GM03348 (cell line): ENCODE measurements at places on chromosomes 7 and 10.
A peak's percentile ranks its signal among the peaks of the same experiment; 100 is the strongest.

DNA sequence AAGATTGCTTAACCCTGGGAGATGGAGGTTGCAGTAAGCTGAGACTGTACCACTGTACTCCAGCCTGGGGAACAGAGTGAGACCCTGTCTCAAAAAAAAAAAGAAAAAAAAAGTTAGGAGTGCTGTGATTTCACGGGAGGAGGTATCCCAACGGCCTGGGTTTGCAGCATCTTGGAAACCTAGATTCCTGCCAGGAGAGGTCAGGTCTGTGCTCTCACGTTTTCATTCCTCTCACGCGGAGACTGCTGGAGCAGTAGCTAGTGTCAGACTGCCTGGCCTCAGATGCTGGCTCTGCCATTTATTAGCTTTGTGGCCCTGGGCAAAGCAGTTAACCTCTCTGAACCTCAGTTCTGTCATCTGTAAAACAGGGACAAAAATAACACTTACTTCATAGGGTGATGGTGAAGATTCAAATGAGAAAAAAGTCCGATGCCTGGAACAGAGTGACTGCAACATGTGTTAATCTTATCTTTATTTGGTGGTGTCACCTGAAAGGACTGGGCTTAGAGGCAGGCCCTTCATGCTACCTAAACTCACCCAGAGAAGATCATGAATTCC lies 94.9 kb downstream of the GAD2 start:
- DNase-seq, result no peak

GRCh38 chr7:1231214-1232102 lies 1.2 kb upstream of the UNCX start:
- DNase-seq, result no peak

GRCh38 chr10:128645486-128645885 lies 519.3 kb upstream of the MKI67 start:
- no peak for DNase-seq

- DNase-seq, result peak; percentile 52
These were observed 46.3 kb downstream of the KIAA1549 start for GRCh38 chr7:138934861-138935260.

GRCh38 chr7:1087952-1088920 lies at the start of gene GPER1:
Gene GPER1 (plus strand): TSS chr7:1088113. CDS start chr7:1091729, 3,616 bp downstream.
- peak; percentile 88 for DNase-seq

- DNase-seq, result peak; percentile 39
These were observed 54.3 kb upstream of the AKR1E2 start for GRCh38 chr10:4771554-4772201.

DNA sequence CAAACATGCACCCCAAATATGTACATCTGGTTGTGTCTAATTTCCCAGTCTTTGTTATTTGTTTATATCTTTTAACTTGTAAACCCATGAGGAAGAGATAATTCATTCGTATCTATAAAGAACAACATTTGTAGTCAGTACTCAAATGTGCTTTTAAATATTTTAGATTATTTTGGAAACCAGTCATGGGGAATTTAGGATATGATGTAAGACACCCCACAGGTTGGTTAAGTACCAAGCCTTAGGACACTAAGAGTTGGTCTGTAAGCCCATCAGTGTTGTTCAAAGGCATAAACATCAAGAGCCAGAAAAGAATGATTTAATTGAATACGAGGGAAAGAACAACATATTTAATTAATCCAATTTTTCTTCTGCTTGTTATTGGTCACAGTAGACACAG lies 421.1 kb upstream of the SEMA3C start:
- DNase-seq, result peak; percentile 38

DNA sequence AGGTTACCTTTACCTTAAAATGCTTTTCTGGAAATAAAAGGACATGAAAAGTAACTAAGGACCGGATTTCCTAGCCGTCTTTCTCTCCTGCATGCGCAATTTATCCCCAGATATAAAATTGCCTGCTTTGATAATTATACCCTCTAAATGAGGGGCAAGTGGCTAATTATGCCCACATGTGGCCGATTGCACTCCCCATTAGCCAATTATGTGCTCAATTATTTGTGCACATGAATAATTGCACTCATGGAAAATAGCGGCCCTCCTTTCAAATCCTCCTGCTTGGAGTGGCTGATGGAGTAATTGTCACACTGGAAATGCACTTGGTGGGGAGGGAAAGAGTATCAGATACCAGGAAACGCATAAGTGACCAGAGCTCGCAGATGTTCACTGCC lies 66.4 kb upstream of the ATRNL1 start:
- DNase-seq, result no peak

DNA sequence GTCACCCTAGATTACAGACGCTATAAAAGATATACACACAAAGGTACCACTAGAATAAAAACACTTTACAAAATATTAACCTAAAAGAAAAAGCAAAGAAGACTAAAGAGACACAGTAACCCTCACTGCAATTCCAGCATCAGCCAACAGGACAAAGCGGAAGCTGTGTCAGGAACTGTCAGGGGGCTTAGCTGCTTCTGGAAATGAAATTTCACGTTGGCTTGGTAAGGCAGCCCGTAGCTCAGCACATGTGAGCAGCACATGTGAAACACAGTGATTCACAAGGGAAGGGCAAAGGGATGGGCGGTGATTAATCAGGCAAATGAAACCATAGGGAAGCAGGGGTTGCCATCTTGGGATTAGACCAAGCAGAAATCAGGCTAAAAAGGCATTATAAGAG lies 195.4 kb downstream of the MGMT start:
- DNase-seq, result no peak

DNA sequence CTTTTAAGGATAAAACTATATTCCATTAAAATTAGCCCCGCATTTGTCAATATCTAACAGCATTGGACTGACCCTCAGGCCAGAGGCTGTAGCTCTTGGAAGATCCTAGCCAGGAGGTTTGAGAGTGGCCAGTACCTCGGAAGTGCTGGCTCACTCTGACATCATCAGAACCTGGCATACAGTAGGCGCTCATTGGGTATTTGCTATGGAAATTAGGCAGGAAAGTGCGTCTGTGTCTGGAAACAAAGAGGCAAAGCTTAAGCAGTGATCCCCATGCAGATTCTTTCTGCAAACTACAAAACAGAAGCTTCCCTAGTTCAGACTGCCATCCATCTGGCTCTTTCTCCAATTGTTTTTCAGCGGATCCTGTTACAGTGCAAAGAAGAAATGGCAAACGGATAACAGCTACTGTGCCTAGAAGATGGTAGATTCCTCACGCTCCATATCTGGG lies 1.7 kb upstream of the PRKCQ start:
- DNase-seq, result no peak

DNA sequence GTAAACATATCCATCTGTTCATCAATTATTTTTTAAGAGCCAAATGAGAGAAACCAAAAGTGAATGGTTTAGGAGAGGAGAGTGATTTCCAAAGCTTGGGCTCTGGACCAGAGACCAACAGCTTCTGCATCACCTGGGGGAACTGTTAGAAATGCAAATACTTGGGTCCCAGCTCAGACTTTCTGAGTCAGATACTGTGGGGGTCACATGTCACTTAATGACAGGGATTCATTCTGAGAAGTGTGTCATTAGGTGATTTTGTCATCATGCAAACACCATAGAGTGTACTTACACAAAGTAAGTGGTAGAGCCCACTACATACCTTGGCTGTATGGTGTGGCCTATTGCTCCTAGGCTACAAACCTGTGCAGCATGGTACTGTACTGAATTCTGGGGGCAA lies 128.5 kb upstream of the PRR15 start:
- no peak for DNase-seq

- no peak for DNase-seq
These were observed 585.5 kb downstream of the INHBA start for GRCh38 chr7:41117431-41117830.

- no peak for DNase-seq
These were observed 73.5 kb downstream of the ZRANB1 start for GRCh38 chr10:125015356-125015944.

DNA sequence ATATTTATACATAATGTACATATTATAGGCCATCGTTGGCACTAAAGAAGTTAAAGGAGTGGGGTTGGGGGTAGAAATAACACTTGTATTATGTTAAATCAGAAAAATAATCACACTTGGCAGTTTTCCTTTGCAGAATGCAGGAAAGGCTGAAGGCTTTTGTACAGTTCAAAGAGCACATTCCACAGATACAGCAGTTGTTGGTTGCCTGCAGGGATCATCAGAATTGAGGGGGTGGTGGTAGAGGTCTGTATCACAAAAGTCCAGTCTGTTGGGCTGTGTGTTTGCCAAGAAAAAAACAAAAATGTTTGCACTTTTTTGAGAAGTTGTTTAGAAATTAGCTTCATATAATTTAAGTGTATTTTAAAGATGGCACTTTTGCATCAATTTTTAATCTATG lies 231.8 kb upstream of the FOXP2 start:
- DNase-seq, result no peak

GRCh38 chr10:74137992-74138391 lies 12.6 kb downstream of the AP3M1 start:
- DNase-seq, result no peak

DNA sequence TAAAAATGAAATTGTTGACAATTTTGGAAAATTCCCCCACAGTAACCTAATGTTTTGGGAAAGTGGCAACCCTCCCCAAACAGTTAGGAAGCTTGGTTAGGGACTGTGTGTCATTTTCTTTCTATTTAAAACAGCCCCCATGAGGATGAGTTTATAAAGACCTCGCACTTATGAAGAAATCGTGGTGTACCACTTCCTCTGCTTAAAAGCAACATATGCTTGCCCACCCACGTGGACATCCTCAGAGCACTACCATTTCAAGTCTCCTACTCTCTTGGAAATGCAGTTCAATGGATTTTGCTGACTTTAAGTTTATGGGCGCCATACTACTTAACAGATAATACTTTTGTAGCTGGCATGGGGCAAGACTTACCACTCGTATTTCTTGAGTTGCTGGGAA lies 223.8 kb downstream of the DYNC1I1 start:
- DNase-seq, result no peak

DNA sequence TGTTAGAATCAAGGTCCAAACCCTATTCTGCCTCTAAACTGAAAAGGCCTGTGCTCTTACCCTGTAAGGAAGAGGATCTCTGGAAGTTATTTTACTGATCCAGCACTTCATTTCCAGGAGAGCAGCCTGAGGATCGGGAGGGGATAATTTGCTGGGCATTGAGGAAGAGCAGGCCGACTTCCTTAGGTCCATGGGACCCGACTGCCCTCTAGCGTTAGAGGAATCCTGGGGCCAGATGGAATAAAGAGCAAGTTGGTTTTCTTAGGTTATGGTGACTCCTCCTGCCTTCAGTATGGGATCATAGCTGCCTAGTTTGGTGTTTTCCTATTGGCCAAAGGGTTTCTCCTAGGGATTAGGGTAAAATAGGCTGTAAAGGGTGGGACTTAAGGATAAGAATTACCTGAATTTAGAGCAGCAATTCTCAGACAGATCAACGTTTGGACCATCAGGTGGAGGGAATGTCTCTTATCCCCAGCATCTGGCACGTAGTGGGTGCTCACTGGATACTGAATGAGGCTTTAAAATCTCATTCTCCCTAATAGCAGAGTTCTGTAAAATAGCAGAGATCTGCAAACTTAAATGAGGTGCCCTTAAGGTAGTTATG lies 40.0 kb upstream of the SORBS1 start:
- peak; percentile 87 for DNase-seq

GRCh38 chr7:29274146-29275017 lies 79.8 kb downstream of the CHN2 start:
- DNase-seq, result peak; percentile 11

GRCh38 chr10:79342295-79342761 lies 4.9 kb upstream of the PPIF start:
- DNase-seq, result no peak

DNA sequence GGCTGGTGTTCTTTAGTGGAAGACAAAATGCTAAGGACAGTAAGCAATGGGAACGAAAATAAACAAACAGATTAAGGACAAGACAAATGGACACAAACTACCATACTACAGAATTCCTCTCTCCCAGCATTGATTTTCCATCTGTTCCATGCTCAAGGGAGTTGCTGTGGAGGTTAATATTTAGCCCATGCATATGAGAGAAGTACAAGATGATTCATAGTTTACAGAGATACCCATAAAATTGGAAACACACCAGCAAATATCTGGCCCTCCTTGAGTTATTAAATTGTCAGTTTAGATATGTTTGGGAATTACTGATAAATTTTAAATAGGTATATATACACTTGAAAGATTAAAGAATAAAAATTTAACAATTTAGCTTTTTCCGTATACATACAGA lies 69.8 kb downstream of the GLI3 start:
- no peak for DNase-seq

GRCh38 chr7:133854739-133855138 lies 272.4 kb upstream of the LRGUK start:
- peak; percentile 24 for DNase-seq

- no peak for DNase-seq
These were observed 5.6 kb downstream of the IL6 start for GRCh38 chr7:22732556-22733126.

GRCh38 chr7:19024261-19024660 lies 93.2 kb downstream of the TWIST1 start:
- peak; percentile 67 for DNase-seq

DNA sequence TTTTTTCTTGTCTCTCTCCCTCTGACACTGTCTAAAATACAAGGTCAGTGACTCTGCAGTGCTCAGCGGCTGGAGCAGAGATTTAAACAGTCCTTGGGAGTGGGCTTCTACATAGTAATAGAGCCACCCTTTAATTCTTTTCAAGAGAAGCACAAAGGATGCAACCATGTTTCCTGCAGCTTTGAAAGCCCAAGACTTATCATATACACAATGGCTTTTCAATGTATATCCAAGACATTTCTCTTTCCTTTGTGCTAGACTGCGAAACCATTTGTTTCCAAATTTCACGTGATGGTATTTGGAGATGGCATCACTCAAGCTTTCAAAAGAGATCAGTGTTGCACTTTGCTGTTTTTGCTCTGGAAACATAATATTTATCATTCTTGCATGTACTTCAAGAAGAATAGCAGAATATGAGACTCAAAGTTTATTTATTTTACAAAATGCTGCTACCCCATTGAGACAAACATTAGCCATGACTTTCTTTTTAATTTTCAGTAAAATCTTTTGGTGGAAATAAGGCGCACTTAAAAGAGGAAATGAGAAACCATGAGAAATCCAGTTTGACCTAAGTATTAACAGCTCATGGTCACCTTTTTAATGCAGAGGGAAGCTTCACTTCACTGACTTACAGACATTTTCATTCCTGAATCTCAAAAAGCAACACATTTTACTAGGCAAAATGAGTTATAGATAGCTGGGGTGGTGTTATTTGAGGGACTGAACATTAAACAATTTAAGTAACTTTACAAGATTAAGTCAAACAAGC lies 76.6 kb downstream of the SEMA3C start:
- DNase-seq, result no peak

DNA sequence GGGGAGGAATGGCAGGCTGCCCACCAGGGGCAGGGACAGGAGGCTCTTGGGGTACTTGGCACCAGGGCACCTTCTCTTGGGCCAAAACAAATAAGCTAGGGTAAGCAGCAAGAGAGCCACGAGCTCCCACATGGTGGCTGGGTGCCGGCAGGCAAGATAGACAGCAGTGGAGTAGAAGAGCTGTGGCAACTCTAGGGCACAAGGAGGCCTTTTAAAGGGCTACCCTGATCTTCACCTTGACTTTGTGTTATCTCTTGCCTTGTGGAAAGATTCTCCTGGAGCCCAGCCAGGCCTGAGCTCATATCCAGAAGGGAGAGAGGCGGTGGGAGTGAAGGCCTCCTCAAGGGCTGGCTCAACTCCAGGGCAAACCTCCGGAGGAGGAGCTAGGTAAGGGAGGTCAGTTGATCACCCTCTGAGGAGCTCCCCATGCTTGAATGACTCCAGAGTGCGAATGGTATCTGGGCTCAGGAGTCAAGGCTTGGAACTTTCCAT lies at the start of gene CYP17A1:
CYP17A1 (minus strand) TSS at position 184 of the 492 bp plus-strand sequence; CDS start at position 132, 52 bp downstream.
- DNase-seq, result no peak
